Occipital lobe (tissue), 3 donors: ENCODE measurements at places on chromosomes 12 and 14. TPM values are rescaled to one million over a fixed set of nuclear protein-coding genes. Genes with fewer than 3 reads are reported as not detected.

DNA sequence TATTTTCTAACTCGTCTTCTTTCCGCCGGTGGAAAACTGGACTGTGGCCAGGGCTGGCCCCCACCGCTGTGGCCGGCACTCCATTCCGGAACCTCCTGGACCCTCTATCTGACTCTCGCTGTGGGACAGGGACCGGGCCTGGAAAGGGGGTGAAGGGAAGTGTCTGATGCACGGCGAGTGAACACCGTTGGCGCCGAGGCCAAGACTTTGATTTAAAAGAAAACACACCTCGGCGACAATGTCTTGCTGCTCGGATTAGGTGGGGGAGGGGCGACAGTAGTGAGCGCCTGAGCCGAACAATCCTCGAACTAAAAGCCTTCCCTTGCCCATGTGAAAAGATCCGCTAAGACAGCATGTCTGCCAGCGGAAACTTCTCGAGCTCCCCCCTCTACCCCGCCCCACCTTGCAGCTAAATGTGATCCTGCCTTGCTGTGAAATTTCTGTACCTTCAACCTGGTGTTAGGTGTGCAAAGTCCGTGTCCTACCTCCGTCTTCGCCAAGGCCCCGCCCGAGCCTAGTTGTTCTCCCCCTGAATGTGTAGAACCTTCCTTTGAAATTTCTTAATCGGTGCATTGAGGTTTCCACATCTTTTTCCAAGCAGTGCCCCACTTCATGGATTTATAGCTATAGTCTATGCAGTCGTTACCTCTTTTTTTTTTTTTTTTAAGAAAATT lies 862 bp upstream of the HOTAIR start:
- no peak for DNase-seq

DNA sequence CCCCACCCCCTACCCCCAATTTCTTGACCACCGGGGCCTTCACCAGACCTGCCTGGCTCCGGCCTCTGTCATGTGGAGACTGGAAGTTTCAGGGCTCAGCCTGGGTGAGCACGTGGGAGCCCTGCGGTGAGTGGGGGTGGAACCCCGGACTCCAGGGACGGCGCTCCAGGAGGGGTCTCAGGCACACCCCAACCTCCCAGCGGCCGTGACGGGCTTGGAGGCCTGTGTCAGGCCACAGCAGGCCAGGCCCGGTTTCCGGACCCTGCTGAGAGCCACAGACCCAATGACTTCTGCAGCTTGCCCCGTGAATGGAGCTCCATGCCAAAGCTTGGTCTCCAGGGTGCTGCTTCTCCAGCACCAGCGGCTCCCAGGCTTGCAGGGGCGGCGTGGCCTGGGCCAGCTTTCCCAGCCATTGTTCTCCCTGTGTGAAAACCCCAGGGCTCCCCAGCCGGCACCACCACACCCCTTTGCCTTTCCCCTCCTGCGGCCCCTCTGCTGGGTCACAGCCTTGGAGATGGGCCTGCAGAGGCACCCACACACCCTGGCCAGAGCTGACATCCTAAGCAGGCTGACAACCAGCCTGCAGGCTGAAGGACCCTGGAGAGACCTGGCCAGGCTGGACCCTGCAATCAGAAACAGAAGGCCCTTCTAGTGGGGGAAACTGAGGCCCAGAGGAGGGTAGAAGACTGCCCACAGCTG lies 186.2 kb upstream of the C14orf180 start:
- no peak for DNase-seq

- DNase-seq, result no peak
Observed at GRCh38 chr14:36901861-36902260, 240.2 kb downstream of the PAX9 start.

LRRIQ1 gene
- 7.0 TPM for total RNA-seq

GYS2 gene
- total RNA-seq, result not detected

RAB5B gene
- 37.4 TPM for total RNA-seq

GRCh38 chr14:22583994-22584393 lies 5.0 kb downstream of the DAD1 start:
- DNase-seq, result no peak

FGF6 gene
- not detected for total RNA-seq

DNA sequence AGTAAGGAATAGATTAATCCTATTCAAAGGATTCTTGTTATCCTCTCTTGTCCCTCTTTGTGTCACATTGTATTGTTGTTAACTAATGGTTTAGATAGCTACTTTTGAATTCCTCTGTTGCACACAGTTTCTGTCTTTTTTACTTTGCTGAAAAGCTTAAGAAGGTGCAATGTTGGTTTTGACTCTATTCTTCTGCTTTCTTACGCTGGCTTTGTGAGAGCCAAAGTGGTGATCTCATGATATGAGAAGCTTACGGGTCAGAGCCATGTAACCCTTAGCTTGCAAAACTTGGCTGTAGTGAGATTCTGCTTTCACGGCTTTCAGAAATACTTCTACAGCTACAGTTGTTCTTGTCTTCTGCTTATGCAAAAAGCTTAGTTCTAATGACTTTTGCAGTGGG lies 239.7 kb downstream of the TRHDE start:
- no peak for DNase-seq

SYNJ2BP gene
- 29.8 TPM for total RNA-seq

GRCh38 chr12:132342251-132343227 lies 13.2 kb upstream of the GALNT9 start:
- DNase-seq, result no peak

DNA sequence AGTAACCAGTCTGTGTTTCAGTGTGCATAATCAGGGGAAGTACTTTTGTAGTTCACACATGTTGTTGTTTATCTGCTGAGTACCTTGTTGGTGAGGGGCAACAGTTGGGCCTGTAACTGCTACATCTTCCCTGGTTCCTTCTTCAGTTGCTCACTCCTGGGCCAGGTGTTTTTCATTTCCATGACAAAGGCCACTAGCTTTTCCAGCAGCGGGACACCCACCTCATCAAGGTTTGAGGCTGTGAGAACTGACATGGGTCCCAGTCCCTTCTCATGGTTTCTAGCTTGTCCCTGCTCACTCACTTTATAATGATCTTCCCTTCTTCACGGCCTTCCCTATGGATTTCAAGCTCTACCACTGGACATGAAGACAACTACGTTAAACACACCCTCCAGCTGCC lies 1.5 kb upstream of the NOXRED1 start:
- DNase-seq, result no peak

DNA sequence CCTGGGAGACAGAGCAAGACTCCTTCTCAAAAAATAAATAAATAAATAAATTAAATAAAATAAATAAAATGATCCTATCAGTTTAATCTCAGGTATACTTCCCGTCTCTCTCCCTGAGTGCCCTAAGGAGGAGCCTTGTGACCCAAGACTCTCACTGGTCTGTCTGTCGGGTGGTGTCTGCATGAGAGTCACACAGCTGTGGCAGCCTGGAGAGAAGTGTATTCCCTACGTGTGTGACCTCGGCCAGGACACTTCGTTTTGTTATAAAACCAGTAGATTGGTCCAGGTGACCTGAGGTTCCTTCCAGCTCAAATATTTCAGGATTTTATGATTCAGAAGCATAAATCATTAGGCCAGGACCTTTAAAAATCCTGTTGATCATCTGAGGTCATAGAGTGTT lies 4.8 kb downstream of the SYNE3 start:
- DNase-seq, result no peak

DNA sequence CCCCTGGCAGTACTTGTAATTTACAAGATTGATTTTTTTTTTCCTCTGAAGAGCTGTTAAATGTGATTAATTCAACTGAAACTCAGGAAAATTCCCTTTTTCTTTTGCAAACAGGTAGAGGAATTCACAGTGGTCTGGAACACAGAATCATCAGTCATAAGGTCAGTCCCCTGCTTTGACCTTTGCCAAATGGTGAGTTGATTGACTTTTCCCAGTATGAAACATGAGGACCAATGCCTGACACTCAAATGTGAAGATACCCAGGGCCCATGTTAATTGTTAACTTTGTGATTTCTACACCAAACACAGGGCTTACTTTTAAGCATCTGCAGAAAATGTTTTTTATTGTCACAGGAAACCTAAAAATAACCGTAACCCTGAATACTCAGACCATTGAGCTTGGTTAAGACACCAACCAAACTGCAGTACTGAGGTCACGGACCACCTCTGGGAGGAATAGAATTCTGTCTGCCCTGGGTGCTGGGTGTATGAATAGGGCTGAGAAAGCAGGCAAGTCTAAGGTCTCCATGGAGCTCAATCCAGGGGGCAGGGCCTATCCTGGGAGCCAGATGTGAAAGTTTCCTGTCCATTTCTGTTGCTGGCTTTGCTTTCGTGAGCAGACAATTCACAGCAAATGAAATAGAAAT lies 192.4 kb downstream of the TMX1 start:
- no peak for DNase-seq

DNA sequence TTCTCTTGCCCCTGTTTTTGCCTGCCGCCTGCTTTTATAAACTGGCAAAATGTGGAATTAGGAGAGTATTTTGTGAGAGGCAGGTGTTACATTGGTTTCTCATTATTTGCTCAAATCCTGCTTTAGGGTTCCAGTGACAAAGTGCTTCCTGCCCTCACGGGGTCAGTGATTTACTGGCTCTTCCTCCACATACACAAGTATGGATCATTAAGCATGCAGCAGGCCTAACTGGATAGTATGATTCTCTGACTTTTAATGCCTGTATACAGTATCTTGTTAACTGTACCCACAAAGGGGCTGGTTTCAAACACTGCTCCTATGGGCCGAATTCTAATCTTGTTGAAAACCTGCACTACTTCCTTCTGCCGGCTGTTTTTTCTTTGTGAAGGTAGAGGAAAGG lies 63.2 kb downstream of the PTCSC3 start:
- DNase-seq, result no peak

DNA sequence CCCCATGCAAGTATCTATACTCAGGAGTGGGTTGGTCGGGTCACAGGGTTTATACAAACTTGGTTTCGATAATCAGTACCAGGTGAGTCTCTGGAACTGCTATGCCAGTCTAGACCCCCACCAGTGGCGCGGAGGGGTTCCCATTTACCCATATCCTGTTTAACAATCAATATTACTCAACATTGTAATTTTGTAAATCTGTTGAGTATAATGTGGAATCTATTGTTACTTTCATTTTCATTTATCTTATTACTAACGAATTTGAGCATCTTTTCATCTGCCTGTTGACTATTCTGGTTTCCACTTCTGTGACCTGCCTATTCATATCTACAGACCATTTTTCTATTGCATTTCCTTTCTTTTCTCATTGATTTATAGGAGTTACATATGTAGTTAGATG lies 275.2 kb upstream of the CRY1 start:
- DNase-seq, result no peak

DNA sequence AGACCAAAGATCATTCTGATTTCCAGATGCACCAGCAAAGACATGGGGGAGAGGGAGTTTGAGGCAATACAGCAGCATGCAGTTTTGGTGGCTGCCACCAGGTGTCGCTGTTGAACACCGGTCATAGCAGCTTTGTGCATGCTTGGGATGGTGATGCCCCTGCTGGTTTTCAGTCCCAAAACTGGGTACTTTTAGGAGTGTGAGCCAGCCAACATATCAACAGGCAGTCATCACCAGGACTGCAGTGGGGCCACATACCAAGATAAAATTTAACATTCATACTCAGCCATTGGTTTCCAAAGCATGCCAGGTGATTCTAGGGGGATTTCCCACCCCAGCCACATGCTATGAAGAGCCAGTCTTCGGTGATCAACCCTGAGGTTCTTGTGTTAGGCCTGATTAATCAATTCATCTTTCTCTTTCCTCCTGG lies 64.2 kb downstream of the PHETA1 start:
- DNase-seq, result no peak

TAS2R19 gene
- total RNA-seq, result 28.7 TPM

DNA sequence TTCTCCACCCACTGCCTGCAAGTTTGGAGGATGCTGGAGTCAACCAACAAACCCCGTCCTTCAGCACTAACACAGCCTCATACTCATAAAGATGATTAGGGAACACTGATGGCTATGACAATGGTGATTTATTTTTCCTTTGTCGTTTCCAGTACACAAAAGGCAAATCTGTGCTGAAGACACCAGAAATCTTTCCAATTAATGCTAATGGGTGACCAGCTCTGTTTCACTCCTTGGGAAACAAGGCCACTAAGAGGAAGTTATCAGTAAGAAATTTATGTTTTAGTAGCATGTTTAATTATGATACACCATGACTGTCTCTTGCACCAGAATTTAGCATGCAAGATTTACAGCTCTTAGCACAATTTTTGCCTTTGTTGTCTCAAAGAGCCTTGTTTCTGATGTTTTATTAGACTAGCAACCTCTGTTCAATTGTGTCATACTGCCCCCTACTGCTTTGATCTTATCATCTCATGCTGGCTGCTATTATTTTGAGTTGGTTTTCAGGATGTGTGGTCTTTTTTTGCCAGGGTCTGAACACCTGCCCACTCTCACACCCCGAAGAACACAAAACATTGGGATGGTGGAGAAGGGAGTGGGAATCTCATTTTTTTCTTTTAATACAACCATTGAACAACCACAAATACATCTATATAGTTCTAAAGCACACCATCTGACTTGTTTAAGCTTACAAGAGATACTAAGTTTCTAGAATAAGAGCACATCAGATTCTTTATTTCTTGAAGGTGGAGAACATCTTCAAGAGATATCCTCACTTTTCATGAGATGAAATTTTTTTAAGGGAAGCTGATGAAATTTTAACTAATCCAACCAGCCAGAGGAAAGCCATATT lies 160.9 kb downstream of the SPTSSA start:
- DNase-seq, result no peak

DNA sequence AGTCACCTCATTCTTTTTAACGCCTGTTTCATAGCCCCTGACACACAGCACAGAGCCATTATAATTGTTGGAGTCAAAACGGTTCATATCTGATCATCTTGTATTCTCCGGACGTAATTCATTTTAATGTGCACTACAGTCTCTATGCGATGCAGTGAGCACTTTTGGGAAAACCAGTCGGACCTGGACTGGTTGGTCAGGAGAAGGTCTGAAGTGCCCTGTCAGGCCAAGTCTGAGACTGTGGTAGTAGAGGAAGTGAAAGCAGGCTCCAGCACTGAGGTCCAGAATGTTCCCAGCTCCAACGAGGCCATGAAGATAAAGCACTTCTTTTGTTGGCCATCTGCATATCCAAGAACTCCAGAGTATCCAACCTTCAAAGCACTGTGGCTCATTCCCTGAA lies 117.1 kb upstream of the NCOR2 start:
- no peak for DNase-seq

- no peak for DNase-seq
Observed at GRCh38 chr12:90287585-90287984, 578.9 kb upstream of the ATP2B1 start.

PRKD1 gene
- 20.0 TPM for total RNA-seq

PPP1CC gene
- 150 TPM for total RNA-seq

NEMF gene
- 145 TPM for total RNA-seq

DNA sequence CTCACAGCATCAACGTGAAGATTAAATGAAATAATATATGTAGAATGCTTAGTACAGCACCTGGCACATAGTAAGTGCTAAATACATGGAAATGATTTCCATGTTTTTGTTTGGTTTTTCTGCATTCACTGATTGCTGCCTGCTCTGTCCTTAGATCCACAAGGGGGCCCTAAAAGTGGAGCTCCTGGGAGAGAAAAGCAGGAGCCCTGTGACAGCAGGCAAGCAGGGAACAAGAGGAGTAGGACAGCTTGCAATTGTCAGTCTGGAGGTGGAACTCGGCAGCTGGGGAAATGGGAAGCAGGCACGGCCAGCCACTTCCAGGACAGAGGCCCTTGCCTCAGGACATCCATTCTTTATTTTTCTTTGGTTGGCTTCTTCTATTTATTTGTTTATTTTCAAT lies 292.9 kb downstream of the BMP4 start:
- no peak for DNase-seq

ZNF26 gene
- 17.8 TPM for total RNA-seq
